ENCODE measurements at places on chromosomes 1 and 21.

DNA sequence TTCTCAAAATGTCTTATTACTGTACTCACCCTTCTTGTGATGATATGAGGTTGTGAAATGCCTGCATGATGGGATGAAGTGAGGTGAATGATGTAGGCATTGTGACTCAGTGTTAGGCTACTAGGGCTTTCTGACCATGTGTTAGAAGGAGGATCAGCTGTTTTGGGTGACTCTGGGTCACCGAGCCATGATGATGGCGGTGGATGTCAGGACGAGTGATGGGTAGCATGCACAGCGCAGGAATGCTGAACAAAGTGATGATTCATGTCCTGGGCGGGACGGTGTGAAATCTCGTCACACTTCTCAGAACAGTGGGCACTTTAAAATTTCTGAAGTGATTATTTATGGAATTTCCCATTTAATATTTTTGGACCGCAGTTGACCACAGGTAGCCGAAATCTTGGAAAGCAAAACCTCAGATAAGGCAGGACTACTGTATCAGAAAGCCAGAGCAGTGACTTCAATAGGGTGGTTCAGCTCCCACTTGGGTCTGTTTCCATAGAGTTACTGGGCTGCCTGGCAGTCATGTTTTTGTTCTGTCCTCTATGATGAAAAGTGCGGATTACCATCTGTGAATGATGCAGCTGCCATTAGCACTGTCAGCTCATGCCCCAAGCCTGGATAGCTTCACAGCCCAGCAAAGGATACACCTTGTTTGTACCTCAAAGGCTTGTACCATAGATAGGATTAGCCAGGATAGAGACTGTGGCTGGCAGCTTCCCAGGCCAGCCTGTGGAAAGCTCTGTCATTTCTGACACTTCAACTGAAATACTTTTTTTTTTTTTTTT lies 26.6 kb downstream of the IL6R start:
- DNase-seq = no peak

GRCh38 chr1:46114925-46115603 lies 17.4 kb downstream of the PIK3R3 start:
- DNase-seq = no peak

GRCh38 chr1:41497056-41497440 lies 12.6 kb upstream of the EDN2 start:
- DNase-seq = no peak

DNA sequence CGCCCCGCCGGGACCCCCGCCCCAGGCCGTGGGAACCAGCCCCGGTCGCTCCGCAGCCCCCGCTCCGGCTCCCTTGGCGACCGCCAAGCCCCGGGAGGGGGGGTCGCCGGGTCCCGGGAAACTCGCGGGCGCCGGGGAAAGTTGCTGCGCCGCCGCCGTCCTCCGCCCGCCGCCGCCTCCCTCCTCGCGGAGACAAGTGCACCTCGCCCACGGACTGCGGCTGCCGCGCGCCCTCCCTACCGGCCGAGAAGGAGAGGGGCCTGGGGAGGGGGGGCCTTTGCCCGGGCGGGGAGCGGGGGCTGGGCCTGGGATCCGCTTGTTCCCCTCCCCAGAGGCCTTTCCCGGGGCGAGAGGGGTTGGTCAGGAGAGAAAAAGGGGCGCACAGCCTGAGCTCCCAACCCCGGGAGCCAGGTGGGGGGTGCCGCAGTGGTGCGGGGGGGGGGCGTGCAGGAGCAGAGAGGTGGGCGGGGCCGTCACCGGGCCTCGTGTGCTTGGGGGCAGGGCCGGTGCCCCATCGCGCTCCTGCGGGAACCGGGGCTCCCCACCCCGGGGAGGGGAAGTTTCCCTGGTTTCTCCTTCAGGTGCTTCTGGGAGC lies 592 bp downstream of the AGRN start:
- DNase-seq = peak; percentile 50

GRCh38 chr1:230759369-230760065 lies 12.3 kb downstream of the CAPN9 start:
- no peak for DNase-seq

DNA sequence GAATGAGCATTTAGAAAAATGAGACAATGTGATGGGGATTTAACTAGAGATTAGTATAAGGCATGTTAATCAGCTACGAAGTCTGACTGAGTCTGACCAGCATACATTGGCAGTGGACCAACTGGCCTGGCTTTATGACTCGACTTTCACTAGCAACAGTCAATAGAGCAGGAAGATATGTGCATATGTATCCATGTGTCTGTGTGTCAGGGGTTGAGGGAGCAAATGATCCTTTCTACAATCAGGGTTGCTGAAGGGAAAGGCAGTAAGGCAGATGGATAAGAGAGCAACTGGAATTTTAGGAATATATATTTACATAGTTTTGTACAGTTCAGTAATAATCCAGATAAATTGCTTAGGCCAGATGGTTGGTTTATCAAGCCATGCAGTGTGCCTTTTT lies 645.6 kb downstream of the PLA2G4A start:
- peak; percentile 79 for DNase-seq

DNA sequence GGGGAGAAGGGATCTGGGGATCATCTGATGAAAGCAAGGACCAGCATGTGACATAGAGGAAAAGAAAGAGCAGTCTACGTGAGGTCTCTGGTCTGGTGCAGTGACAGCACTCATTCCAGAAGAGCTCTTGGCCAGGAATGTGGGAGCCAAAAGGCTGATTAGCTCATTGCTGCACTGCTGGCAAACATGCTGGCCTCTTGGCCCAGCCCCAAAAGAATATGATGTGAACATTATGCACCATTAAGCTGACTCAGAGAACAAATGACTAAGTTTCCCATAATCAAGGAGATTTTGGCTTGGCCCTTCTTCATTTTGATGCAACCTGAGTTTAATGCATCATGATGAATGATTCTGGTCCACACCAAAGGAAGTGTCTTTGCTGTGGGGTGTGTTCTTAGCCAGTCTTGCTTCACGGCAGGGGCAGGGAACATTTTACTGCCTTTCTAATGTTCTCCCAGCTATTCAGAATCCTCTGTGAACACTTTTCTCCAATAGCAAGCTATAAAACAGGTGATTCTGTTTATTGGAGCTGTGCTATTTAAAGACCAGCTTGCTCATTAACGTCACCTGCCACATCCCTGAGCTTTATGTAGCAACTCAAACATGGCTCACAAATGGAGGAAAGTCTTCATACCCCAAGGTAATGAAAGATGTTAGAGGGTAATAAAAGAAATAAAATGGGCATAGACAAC lies 55.1 kb downstream of the PCBP3 start:
- no peak for DNase-seq

DNA sequence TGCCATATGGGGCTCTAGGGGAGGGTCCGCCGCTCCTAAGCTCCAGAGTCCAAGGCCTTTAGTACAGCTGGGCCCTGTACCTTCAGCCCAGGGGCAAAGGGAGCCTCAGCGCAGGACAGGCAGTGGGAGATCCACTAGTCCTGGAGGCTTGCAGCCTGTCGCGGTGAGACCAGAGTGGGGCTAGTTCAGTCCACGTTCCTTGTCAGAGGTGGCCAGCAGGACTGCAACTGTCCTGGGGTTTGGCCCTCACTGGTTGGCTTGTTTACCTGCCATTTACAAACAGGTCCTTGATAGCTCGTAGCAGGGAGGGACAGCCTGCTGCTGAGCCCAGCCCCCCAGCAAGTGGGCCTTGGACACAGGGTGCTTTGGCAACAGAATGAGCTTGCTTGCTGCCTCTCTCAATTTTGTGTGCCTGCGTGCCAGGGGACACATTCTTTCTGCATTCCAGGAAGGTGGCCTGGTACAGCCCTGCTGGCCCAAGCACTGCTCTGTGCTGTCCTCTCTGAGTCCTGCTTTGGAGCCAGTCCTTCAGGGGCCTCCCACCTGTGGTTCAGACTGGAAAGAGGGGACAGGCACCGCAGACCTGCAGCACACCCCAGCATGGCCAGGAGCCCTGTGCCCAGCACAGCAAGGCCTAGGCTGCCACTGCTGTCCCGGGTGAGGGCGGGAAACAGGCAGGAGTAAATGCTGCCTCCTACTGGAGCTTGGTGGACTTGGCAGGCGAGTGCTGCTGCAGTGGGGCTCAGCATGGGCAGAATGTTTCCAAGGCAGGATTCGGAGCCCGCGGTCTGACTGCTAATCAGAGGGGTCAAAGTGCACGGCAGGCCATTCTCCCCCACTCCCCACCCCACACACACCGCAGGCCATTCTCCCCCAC lies 15.2 kb downstream of the H6PD start:
- peak; percentile 53 for DNase-seq

- no peak for DNase-seq
Measured at GRCh38 chr1:94067196-94067595, 53.8 kb downstream of the ABCA4 start.

DNA sequence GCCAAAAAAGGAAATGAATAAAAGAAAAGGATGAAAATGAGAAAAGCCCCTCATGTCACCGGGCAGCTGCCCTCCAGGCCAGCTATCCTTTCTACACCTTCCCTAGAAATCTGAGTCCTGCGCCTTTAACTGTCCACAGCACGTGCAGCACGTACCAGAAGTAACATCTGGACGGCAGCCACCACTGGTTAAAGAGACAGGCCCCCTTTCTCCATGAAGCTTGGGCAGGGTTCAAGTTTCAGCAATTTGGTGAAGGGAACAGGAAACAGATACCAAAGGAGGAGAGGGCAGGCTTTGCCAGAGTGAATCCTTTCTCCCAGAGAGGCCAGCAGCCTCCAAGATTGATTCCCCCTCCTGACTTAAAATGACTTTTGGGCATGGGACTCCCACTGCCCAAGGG lies 3.6 kb upstream of the KIAA2013 start:
- peak; percentile 51 for DNase-seq

DNA sequence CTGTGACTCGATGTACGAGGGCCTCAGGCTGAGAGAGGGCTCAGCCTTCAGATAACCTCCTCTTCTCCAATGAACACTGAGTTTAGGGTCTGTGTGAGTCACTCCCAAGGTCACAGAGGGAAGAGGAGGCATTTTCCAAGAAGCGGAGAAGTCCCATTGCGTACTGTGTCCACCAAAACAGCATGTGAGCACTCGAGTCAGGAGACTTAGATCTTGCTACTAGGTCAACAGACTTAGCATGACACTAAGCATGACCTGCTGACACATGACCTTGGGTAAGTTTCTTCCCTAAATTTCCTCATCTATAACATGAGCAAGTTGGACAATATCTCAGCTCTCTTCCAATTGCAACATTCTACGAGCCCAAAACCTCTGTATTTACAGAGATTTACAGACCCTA lies 68.0 kb downstream of the PLPP3 start:
- no peak for DNase-seq

- peak; percentile 48 for DNase-seq
Measured at GRCh38 chr1:212607206-212607912, 1.2 kb upstream of the ATF3 start.

GRCh38 chr21:43632373-43632905 lies 26.8 kb downstream of the HSF2BP start:
- DNase-seq = no peak

DNA sequence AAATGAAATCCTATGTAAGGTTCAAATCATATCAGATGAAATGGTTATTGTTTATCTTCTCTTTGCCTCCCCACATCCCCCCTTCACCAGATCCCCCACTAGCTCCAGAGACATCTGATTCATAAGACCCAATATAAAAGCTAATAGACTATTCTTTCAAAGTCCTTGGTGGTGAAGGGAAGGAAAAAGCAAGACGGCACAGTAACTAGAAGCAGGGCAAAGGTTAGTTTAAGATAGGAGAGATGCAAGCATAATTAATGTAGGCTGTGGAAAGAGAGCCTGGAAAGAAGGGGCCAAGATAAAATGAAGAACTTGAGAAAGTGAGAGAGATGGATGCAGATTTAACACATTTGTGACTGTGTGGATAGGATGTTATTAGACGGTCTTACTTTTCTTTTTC lies 33.8 kb downstream of the BTG3 start:
- no peak for DNase-seq

GRCh38 chr1:4848431-4848830 lies 194.0 kb downstream of the AJAP1 start:
- DNase-seq = no peak

DNA sequence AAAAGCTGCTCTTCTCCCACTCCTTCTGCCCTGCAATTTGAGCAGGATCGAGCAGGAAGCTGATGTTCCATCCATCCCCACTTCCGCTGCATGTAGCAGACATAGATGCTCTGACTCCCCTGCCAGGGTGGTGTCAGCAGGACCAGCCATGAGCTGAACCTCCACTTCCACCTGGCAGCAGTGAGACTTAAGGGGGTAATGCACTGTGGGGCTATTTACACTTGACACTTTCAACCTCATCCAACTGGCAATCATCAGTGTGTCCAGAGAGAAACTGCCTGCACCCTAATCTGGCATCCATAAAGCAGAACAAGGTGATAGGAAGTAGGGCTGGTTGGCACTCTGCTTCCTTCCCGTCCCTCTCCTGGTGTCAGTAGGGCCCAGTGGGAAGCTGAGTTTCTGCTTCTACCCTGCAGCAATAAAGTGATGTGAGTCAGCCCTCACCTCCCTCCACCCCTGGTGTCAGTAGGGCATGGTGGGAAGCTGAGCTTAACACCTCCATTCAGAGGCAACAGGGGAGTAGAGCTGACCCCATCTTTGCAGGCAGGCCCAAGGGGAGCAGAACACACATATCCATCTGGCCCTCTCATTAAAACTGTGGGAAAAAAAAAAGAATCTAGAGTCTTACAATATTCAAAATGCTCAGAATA lies 272.3 kb downstream of the PTPRU start:
- DNase-seq = no peak

- DNase-seq = no peak
Measured at GRCh38 chr1:43309405-43310025, 8.7 kb downstream of the TIE1 start.

- DNase-seq = no peak
Measured at GRCh38 chr1:36251794-36252481, 27.7 kb downstream of the THRAP3 start.

GRCh38 chr1:162537216-162537615 lies 24.3 kb upstream of the UAP1 start:
- no peak for DNase-seq

GRCh38 chr1:1354271-1355247 lies 3.8 kb downstream of the MXRA8 start:
- no peak for DNase-seq

- DNase-seq = no peak
Measured at GRCh38 chr1:19650416-19651140, 6.5 kb downstream of the NBL1 start.

GRCh38 chr1:67404212-67404620 lies 26.0 kb downstream of the SERBP1 start:
- no peak for DNase-seq

DNA sequence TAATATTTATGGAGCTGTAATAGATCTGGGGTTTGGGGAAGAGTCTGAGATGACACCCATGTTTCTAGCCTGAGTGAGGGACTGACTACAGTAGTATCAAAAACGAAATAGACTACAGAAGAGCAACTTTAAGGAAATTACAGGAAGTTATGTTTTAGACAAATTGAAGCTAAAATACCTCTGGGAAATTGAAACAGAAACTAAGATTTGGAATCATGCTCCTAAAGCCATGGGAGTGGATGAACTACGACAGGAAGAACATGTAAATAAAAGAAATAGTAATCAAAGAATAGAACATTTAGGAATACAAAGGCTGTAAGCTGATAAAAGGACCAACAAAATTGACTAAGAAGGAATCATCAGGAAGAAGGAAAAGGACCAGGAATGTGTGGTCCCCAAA lies 68.9 kb downstream of the KIAA0319L start:
- DNase-seq = no peak

GRCh38 chr21:28235169-28235895 lies 757.3 kb downstream of the LTN1 start:
- DNase-seq = no peak

GRCh38 chr1:245225322-245226202 lies 70.8 kb downstream of the KIF26B start:
- no peak for DNase-seq

Data from HAP-1 (cell line).